Glomerular endothelial cell (primary cell): ENCODE measurements at places on chromosomes 7 and 10. TPM values are rescaled to one million over a fixed set of nuclear protein-coding genes. Genes with fewer than 3 reads are reported as not detected.

- DNase-seq: no peak
These were observed 29.0 kb downstream of the PLAC9 start for GRCh38 chr10:80161321-80162083.

DNA sequence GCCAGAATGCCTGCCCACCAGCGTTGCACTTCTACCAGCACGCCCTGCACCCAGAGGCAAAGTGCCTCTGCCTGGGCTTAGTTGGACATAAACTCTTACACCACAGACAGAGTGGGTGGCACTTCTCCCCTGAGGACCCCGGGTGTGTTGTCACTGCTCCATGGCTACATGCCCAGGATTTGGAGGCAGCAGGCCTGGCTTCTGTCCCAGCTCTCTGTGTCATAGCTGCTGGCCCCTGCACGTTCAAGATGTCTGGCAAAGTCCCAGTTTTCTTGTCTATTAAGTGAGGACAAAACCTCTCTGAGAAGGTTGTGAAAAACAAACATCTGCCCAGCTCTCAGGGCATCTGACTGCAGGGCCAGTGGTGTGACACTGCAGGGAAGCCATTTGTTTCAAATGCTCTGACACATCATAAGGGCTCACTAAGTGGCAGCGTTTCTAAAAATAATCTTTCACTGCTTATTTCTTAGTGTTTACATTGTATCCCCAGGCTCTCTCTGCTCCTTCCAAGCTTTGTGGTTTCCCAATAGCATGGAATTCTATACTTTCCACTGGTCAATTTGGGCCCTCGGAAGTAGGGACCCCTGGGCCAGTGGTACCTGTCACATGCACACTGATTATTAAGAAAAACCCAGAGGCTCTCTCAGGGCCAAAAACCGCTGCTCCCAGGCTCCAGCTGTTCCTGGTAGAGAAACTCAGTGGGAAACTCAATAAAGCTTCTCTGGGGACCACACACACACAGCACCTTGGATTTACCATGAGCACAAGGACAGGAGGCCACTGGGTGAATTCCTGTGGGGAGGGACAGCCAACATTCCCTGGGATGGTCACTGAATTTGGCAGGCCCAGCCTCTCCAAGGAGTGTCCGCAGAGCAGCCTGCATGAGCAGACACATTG, 86.2 kb upstream of the ANLN start:
- no peak for DNase-seq

GRCh38 chr7:70660819-70661191, 471.1 kb upstream of the GALNT17 start:
- DNase-seq: no peak

DNA sequence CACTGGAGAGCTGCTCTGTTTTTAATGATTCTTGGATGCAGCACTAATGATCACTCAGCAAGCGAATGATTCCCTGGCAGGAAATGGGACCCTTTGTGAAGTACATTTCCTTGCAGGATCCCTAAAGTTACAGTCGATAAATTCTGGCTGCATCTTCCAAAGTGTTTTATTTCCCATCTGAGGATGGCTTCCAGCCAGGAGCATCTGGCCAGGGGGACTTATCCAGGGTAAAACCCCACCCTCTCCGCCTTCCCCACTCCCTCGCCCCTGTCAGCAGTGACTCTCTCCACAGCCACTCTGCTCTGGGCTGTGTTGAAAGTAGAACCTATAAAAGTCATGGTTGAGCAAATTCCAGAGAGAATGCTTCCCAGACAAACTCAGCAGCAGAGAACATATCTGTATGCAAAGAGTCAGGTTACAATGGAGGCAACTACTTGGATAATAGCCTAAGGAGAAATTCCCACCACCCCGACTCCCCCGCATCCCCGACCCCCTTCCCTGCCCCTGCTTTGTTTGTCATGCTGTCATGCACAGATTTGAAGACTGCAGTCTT, 111.0 kb upstream of the ANLN start:
- no peak for DNase-seq

- DNase-seq: no peak
These were observed 255.3 kb downstream of the DNAJB9 start for GRCh38 chr7:108824840-108825580.

DNA sequence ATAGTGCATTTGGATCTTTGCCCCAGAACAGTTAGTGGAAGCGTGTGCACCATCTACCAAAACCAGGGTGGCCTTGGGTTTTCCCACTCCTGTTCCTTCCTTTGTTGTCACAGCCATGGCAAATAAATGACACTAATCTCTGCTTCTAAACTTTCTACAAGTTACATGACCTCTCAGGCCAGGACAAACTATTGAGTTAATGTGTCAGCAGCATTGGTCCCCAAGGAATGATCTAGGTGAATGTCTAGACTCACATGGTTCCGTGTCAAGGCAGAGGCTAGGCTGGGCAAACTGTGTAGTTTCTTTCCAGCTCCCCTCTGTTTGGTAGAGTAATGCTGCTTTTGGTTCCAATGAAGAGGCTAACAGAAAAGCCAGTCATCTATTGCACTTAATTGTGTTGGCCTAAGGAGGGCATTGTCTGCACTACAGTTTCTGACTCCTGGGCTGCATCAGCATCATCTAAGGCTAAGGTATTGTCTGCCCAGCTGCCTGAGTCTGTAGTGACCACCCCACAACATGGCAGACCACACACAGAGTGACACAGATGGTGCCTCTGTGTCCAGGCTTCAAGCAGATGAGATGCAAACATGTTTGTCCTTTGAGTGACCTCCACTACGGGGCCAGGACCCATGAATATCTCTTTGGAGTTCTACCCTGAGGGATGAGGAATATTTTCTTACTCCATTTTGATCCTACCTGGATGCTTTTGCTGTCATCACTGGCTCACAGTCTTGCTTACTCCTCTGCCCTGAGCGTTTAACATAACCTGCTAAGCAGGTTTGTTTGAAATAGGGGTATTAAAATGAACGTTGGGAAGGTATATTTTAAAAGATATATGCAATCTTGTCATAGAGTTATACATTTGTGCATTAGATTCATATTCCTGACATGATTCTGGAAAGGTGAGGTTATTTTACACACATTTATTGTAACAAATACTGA, 1.7 kb downstream of the CYP3A4 start:
- DNase-seq: no peak

DNA sequence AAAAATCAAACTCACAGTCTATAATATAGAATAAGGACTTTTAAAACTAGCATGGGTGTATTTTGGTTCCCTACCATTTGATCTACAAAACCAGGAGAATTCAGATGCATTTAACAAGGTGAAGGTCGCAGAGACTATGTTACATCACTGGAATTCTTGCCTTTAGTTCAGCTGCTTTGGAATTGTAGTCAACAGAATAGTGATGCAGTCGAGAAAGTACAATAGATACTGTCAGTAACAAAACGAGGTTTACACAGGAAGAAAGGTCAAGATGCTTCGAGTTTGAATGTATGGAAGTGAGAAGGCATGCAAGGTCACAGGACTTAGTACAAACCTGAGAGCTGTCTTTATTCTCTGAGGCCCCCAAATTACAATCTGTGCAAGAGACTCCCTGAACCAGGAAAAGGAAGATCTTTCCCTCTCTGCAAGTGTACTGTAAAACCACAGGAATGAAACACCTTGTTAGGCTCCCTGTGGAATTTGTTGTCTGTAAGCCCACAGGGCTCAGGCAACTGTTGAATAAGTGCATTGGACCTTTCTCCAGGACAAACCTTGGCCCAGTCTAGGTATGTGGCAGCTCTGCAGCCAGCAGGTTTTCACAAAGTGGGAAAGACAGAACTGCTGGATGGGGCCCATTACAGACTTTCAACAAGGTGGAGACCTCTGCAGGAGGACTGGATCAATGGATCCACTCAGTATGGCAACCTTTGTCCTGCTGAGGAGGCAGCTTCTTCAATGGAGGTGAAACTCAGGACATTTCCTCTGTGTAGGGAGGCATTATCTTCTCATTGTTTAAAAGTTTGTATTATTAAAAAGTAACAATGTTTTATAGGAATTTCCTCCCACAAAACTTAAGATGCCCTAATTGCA, 101.1 kb upstream of the GSDME start:
- DNase-seq: no peak

DNA sequence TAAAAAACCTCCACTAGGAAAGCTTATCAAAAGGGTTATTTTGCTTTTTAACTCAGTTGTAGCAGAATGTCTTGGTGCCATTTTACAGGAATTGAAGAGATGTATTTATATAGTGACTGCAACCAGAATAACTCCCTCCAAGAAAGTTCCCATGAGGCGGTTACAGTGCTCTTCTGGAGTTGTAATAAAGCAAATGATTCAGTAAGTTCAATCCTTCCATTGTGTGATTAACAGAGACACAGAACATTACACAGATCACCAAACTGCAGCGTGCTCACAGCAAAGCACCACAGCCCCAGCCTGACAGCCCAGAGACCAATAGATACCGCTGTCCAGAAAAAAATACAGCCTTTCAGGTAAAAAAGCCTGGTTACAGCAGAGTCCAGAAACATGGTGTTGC, 21.9 kb upstream of the CABCOCO1 start:
- no peak for DNase-seq

DNA sequence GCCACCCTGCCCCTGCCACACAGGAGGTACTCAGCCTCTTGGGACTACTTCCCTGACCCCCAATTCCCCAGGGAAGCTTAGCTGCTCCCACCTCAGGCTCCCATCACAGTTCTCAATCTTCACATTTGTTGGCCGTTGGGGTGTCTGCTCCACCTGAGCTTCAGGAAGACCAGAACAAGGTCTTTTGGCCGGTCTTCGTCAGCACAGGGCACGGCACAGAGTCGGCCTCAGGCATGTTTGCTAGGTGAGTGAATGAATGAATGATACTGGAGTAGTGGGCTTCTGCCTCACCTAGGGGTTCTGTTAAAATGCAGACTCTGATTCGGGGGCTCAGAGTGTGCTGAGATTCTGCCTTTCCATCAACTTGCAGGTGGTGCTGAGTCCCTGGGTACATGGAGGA, 20.3 kb downstream of the GPRIN2 start:
- no peak for DNase-seq

GRCh38 chr10:4057021-4057420, 272.0 kb upstream of the KLF6 start:
- DNase-seq: no peak

GRCh38 chr7:147541261-147541660, 1049.3 kb upstream of the C7orf33 start:
- no peak for DNase-seq

DNA sequence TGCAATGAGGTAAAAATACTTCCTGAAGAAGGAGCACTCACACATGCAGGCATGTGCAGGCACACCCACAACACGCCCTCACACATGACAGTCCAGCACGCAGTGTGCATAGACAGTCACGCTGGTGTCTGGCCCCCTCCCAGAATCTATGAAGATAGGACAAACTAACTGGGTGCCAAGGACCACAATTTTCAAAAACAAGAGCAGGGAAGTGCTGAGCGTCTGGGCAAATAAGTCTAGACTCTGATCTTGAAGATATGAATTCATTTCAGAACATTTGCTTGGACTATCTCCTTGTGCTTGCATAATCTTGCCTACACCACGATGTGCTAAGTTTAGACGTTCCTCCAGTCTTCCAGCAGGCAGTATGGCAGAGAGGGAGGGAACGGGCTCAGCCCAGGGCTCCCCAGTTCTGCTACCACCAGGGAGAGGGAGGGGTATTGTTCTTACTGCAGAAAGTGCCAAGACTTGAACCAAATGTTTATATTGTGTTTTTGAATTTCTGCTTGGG, 276.5 kb upstream of the KLF6 start:
- DNase-seq: no peak

DNA sequence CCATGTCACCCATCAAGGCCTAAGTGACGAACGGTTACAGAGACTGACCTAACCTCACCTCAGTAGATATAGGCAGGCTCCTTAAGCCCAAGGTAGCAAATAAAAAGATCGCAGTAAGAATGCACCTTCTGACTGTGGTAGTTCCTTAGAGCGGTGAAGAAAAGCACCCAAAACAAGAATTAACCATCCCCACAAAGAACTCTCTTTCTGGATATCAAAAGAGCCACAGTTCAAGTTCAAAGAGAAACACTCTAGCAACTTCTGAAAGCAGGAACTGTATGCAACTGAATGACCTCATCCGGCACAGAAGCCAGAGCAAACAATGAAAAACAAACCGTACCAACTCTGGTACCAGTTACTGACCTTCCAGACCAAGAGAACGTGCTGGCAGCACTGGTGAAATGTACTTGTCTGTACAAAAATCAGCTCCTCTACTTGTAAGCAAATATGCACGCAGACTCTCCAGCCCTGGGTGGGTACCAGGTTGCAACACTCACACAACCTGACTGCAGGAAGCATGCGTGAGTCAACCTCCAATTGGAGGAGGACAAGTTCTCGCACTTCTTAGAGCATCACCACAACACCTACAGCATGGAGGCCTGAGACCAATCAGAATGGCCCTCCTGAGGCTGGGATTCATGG, 202.7 kb downstream of the FAM107B start:
- DNase-seq: peak; percentile 64

DNA sequence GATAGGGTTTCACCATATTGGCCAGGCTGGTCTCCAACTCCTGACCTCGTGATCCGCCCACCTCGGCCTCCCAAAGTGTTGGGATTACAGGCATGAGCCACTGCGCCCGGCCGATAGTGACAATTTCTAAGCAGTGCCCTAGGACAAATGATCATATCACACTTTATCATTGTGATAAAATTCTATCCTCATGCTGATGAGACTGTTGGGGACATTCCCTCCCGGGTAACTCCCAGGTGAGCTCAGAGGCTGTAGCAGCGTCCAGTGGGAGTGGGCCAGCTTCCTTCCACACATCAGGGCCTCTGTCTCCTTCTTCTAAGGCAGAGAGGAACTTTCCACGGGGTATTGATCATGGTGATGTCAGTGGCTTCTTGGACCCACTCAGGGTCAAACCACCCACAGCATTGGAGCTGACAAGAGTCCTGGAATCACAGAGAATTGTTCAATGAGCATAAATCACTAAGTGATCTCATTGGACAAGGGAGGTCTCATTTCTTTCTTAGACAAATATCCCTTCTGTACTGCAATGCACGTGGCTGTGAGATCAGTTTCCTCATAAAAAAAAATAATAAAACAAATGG, 256.1 kb downstream of the KLF6 start:
- DNase-seq: no peak

TUBB8 gene
- not detected in 2 replicates for total RNA-seq

CYP2C9 gene
- total RNA-seq: not detected in 2 replicates

C10orf105 gene
- total RNA-seq: not detected in 2 replicates

SH2D4B gene
- 0.23 TPM in 1 of 2 replicates, not detected in the other for total RNA-seq

GSAP gene
- 2.7 and 4.6 TPM in 2 replicates for total RNA-seq

MMD2 gene
- total RNA-seq: not detected in 2 replicates

SFR1 gene
- total RNA-seq: 8.6 and 9.3 TPM in 2 replicates

NPFFR1 gene
- total RNA-seq: not detected in 2 replicates

SHOC2 gene
- 28.2 and 38.4 TPM in 2 replicates for total RNA-seq

CHST3 gene
- total RNA-seq: 8.2 and 10.6 TPM in 2 replicates
